ENCODE measurements at places on chromosomes 3 and 15. TPM values are rescaled to one million over a fixed set of nuclear protein-coding genes. Genes with fewer than 3 reads are reported as not detected.

Gene TIMP4
- total RNA-seq = 12.3 TPM

Gene CSTA
- 15.2 TPM for total RNA-seq

Gene NR2F2
- 15.5 TPM for total RNA-seq

Gene CGGBP1
- total RNA-seq = 104 TPM

Gene CPN2
- not detected for total RNA-seq

Gene TMEM266
- total RNA-seq = not detected

Gene PRSS50
- total RNA-seq = not detected

Gene CHST14
- total RNA-seq = 14.9 TPM

Gene UBAP1L
- 3.8 TPM for total RNA-seq

Gene PIAS1
- total RNA-seq = 58.1 TPM

Gene LRTM1
- total RNA-seq = not detected

Gene POPDC2
- 1.6 TPM for total RNA-seq

Gene TERC
- 124 TPM for total RNA-seq

Gene MAP2K1
- total RNA-seq = 23.4 TPM

Measured in fibroblast of the aortic adventitia (primary cell).